ENCODE measurements at places on chromosomes 3 and 15.

DNA sequence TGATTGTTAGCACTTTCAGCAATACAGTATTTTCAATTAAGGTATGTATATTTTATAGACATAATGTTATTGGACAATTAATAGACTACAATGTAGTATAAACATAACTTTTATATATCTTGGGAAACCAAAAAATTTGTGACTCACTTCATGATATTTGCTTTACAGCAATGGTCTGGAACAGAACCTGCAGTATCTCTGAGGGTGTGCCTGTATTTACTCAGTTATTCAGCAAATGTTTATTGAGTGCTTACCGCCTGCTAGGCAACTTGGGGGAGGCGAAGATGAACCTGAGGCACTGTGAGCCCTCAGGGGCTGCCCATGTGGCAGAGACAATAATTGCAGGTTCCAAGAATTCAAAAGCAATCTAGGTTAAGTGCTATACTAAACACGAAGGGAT lies 144.8 kb downstream of the GABRB3 start:
- DNase-seq, result no peak

DNA sequence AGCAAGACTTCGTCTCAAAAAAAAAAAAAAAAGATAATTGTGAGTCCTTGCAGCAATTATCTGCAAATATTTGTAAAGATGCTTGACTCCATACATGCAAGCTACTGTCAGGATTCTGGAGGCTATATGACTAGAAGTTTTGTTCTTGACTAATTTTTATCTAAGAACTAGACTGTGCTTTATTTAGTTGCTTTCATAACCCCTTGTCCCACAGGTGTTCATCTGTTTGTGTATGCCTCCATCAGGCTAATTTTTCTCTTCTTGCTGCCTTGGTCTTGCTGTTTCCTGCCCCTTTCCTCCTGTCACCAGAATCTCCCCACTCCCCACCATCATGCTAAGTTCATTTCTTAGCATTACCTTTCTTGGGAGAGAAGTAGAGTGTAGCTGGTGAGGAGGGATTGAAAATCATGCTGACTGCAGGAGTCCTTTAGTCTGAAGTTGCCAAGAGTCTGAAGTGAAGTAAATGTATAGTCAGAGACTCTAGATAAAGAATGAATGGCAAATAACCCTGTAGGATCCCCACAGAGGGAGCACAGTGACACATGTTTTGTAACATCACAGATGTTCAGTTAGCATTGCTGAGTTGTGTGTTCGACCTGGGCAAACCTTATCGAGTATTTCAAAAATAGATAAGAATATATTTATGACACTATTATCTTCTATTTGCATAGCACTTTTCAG lies 12.5 kb downstream of the ST3GAL6 start:
- no peak for DNase-seq

GRCh38 chr15:58771621-58772250 lies 634 bp downstream of the MINDY2 start:
- no peak for DNase-seq

DNA sequence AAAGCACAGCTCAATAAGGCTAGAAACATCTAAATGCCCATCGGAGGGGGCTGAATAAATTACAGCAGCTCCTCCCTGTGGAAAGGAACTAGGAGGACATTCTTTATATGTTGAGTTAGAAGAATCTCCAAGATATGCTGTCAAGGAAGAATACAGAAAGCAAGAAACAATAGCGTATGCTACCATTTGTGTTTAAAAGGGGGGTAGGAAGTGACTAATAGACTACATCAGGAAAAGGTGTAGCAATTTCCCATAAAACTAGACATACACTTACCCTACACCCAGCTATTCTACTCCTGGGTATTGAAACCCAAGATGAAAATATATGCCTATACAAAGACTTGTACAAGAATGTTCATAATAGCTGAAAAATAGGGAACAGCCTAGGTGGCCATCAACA lies 21.6 kb downstream of the SEC61A1 start:
- no peak for DNase-seq

DNA sequence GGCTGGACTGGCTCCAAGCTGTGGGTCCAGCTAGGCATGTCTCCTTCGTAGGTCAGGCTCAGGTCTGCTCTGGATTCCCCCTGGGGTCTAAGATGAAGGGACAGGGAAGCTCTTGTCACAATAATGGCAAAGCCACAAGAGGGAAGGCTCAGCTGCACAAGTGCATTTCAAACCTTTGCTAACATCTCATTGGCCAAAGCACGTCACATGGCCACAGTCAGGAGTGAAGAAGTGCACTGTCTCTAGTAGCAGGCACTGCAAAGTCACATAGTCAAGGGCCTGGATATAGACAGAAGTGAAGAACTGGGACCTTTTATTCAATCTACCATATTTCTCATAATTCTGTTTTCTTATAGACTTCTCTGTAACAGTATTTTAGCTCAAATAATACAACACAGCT lies 20.1 kb downstream of the DLEC1 start:
- no peak for DNase-seq

DNA sequence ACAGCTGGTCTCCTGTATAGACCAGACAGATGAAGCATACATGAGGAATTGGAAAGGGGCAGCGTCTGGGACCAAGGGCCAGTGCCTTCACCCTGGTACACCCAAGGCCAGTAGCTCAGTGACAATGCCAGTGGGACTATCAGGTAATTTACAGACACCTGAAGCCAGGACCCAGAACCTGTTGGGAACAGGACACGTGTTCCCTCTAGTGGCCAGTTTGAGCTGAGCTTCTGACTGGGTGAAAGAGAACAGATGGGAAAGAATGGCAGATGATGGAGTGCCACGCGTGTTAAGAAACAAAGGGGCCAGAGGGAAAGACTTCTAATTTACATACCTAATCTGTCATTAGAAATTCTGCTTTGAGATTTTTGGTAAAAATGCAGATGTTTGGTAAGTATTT lies 5.1 kb upstream of the SLC25A38 start:
- no peak for DNase-seq

- no peak for DNase-seq
Observed at GRCh38 chr15:69792823-69793222, 304.9 kb downstream of the TLE3 start.

GRCh38 chr15:75153087-75153486 lies 48.6 kb upstream of the C15orf39 start:
- no peak for DNase-seq

DNA sequence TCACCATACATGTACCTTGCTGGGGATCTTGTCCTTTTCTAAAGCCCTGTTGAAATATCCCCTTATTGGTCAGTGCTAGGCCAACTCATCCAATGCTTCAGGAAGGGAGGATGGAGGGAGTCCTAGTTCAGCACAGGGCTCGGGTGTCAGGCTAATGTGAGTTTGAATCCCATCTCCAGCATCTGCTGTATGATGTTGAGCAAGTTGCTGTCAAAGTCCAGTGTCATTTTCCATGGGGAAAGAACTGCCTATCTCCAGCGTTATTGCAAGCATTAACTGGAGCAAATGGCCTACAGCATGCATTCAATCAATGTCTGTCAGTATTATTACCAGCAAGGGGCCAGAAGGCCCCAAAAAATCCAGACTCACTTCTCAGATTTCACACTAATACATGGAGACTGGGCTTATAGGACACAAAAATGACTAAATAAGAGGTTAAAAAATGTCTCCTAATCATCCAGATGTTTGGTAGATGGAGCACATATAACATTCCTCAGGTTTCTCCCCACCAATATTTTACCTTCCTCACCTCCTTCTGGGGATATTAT lies 40.8 kb downstream of the SRGAP3 start:
- DNase-seq, result no peak

DNA sequence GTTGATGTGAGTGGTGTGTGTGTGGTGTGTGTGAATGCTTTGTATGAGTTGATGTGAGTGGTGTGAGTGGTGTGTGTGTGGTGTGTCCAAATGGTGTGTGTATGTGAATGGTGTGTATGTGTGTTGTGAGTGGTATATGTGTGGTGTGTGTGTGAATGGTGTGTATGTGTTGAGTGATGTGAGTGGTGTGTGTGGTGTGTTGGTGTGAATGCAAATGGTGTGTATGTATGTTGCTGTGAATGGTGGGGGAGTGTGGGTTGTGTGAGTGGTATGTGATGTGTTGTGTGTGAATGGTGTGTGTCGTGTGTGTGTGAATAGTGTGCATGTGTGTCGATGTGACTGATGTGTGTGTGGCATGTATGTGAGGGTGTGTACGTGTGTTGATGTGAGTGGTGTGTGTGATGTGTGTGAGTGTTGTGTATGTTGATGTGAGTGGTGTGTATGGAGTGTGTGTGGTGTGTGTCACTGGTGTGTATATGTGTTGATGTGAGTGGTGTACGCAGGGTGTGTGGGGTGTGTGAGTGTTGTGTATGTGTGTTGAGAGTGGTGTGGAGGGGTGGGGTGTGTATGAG lies 40.6 kb downstream of the ARNT2 start:
- DNase-seq, result no peak

DNA sequence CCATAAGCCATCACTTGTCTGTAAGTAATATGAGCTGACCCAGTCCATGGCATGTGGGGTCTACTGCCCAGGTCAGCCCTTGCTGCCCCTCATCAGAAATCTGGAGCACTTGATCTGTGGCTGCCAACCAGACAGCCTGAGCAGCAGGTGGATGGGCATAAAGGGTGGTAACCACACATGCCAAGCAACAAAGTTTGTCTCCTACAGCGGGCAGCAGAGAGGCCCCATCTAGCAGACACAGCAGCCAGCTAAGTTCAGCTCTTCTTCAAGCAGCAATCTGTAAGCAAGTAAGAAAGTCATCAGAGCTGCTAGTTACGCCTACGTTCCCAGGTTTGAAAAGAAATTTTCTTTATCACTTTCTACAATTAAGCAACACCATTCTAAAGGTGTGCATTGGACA lies 27.9 kb downstream of the CHCHD4 start:
- DNase-seq, result no peak

DNA sequence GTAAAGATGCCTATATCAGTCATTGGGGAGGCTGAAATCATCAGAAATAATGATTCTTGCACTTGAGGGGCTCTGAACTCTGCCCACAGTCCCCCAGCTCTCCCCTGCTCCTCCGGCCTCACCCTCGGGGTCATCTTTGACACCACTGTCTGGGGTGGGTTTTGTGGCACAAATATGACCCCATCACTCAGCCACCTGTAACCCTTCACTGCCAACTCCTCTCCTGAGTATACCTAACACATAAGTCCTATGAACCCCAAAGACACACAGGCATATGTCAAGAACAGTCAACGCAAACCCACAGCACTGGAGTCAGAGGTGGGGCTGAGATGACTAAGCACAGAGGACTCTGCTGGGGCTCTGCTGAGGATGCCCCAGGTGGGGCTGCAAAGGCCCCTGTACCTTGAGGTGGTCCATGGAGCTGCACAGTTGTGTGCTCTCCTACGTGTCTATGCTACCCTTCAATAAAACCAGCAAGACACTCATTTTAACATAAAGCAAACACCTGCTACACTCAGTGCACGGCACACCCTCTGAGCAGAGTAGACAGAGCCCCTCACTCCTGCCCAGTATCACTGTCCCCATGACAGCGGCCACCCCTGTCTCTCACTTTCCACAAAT lies 29.9 kb downstream of the SLC41A3 start:
- no peak for DNase-seq

DNA sequence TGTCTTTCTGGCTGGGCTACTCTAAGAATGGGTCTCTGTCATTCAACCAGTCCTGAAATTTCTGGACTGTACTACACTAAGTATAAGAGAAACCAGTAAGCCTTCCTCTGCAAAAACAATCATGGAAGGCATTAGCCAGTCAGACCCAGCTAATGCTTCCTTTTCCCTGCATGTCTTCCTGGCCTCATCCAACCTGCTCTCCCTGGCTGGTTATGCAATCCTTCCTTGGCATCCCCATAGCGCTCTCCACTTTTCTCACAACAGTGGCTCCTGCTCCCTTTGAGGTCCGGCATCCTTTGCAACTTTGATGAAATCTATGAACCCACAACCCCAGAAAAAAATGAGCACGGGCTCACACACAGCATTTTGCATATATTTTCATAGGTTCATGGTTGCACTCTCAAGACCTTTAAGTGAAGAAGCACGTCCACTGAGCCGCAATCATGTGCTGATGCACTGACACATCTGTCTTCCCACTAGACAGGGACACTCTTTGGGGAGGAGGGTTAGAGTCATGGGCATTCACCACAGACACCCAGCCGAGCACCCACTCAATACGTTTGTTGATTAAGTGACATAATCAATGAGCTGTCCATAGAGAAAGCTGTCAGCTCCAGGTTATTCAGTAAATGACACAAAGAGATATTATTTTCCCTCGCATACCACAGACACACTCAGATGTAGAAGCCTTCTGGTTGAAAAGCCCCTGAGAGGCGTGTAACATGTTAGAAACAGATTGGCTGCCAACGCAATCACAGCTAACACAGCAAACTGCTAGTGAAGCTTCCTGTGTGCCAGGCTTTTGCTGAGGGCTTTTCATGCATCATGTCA lies 66.7 kb downstream of the PLD1 start:
- DNase-seq, result no peak

DNA sequence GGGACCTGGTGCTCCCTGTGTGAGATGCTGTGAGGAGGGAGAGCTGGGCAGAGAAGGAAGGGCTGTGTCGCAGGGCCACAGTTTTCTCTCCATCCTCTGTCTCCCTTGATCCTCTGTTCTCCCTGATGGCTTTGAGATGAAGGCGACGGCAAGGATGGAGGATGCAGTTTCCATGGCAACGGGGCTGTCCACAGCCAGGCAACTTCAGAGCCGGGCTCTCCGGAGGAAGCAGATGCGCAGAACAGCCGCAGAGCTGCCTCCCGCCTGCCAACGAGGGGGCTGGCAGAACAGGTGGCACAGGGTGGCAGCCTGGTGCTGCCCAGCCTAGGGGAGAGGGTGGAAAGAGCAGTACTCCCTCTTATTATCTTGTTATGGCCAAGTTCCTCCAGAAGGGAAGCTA lies 9.9 kb upstream of the GRM2 start:
- DNase-seq, result no peak

DNA sequence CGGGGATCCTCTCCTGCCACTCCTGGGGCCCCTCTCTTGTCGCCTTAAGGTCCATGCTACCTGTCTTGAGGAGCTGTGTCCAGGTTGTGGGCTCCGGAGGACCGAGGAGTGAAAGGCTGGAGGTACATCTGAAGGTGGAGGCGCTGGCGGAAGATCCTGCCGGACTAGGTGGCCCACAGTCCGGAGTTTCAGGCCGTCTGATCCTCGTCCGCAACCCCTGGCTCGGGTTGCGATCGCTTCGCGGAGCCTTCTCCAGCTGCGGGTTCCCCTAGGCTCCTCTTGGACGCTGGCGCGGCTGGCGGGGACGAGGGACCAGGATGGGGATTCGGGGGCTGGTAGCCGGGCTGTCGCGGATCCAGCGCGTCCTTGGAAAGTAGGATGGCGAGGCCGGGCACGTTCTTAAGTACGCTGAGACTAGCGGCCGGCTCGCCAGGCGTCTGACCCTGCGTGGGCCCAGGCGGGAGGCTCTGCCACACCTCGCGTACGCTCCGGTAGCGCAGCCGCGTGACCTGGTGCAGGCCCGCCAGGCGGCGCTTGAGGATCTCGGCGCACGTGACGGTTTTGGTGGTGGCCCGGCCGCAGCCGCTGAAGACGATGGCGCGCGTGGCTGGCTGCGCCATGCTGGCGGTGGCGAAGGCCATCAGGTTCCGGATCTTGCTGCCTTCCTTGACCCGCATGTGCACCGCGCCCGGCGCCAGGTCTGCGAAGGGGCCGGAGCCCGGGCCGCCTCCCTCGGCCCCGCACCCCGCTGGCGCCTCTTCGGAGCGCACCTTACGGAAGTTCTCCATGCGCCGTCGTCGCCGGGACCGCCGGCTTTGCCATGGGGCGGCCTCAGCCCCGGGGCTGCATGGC lies 550 bp downstream of the RPP25 start:
- no peak for DNase-seq
